ELF-1 (cell line): ENCODE measurements at places on chromosomes 11 and 22.

GRCh38 chr11:101717619-101718018 lies 133.8 kb upstream of the TRPC6 start:
- no peak for DNase-seq

GRCh38 chr22:23404689-23405365 lies 175.3 kb downstream of the IGLL1 start:
- peak; percentile 76 for DNase-seq

- peak; percentile 70 for DNase-seq
Observed at GRCh38 chr22:39622881-39623367, 52.4 kb downstream of the CACNA1I start.

GRCh38 chr11:105986554-105986953 lies 35.5 kb downstream of the MSANTD4 start:
- DNase-seq, result no peak

GRCh38 chr22:44811141-44811540 lies 58.8 kb downstream of the ARHGAP8 start:
- no peak for DNase-seq

DNA sequence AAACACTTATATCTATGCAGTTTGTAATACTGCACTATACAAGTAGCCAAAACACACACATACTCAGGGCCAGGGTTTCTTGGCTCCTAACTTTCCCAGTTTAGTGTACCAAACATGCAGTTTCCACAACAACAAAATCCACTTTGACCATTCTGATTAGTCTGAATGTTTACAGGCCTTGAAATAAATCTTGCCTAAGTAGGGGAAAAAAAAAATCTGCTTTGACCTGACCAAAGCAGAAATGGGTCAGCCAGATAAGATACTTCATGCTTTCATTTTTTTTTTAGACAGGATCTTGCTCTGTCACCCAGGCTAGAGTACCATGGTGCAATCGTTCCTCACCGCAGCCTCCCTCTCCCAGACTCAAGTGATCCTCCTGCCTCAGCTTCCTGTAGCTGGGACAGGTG lies 10.1 kb downstream of the PRR14L start:
- DNase-seq, result no peak

- DNase-seq, result no peak
Observed at GRCh38 chr22:50056214-50056972, 1.7 kb downstream of the TTLL8 start.

DNA sequence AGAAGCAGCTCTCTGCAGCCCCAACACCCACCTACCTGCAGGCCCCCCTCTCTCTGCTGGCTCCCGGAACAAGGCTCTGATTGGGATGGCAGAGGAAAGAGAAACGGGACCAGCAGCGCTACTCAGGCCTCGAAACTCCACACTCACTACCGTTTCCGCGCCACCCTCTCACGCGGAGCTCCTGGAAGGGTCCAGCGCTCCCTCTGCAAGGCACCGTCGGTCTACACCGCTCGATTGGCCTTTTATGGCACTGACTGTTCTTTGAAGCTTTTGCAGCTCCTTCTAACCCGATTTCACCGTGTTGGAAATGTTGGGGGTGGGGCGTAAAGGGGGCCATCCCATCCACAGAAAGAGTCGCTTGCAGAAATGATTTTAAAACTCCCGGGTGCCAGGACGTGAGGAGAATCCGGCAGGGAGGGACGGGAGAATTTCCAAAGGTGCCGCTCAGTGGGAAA lies 323 bp upstream of the PANX1 start:
- DNase-seq, result no peak

DNA sequence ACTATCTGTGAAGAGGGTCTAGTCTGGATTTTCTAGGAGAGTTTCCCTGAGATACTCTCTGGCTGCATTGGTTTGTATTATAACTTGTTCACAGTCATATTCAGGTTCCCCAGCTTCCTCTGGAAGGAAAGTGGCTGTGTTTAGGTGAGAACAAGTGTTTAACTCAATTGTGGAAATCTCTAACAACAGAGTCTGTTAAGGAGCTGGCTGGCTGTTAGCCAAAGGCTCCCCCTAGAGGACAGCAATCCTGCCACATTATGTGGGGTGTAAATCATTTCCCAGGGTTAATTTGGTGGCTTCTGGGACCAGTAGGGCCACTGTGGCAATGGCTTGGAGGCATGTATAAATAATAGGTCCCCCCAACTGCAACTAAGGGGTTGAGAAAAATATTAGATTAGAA lies 18.4 kb downstream of the MS4A6E start:
- DNase-seq, result no peak

DNA sequence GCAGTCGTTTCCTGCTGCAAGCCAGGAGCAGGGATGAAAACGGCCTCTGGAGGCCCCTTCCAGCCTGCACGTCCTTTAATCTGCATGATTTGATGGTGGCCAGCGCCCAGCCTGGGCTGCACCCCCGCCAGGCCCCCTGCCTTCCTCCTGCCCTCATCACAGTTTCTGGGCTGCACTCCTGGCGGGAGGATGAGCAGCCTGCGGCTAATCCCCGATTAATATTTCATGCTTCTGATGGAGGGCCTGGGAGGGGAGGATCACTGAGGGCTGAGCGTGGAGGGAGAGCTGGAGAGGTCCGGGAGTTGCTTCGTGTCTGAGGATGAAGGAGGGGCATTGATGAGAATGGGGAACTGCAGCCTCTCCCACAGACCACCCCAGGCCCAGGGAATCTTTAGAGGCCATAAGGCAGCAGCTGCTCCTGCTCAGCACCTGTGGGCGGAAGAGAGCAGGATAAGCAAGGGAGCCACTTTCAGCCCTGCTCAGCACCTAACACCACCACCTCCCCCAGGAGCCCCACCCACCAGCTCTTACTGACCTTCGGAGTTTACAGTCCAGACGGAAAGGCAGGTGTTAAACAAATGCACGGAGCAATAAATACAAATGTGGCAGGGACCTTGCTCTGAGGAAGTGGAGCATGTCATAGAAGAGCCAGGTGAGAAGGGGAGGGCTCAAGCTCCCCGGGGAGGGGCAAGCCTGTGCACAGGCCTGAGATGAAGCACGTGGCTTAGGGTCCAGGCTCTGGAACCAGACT lies 135.0 kb upstream of the NECTIN1 start:
- DNase-seq, result no peak

DNA sequence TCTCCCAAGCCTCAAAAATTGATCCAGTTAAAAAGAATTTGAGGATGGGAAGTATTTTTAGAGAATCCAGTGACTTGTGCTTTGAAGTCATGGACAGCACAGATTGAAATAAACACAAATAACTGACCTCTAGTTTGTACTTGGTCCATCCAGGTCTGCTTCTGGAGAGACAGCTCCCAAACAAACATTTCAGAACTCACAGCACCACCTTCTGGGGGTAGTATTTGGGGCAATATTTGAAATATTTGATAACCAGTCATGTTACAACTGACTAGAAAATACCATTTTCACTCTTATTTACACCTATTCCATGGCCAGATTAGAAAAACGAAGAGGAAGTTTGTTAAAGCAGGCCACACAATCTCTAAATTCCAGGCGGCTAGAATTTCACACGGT lies 56.2 kb downstream of the CTSC start:
- no peak for DNase-seq

GRCh38 chr11:12176410-12176809 lies 66.0 kb downstream of the MICAL2 start:
- DNase-seq, result no peak

GRCh38 chr11:75735181-75735845 lies 17.7 kb downstream of the MOGAT2 start:
- DNase-seq, result no peak

DNA sequence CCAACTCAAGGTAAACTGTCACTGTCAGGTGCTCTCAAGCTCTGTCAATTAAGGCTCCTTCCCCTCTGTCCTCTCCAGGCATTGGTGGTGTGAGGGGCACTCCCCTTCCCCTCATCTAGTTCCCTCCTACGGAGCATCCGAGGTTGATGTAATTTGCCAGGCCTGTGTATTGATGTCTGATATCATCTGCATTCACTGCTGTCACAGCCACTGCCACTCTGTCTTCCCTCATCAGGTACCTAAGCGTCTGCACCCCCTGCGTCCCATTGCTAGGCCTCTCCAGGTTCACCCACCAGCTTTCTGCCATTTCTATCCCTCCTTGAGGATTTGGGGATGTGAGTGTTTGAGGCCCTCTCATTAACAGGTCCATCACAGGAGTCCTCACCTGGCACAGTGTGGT lies 50.0 kb upstream of the SYT13 start:
- DNase-seq, result no peak

DNA sequence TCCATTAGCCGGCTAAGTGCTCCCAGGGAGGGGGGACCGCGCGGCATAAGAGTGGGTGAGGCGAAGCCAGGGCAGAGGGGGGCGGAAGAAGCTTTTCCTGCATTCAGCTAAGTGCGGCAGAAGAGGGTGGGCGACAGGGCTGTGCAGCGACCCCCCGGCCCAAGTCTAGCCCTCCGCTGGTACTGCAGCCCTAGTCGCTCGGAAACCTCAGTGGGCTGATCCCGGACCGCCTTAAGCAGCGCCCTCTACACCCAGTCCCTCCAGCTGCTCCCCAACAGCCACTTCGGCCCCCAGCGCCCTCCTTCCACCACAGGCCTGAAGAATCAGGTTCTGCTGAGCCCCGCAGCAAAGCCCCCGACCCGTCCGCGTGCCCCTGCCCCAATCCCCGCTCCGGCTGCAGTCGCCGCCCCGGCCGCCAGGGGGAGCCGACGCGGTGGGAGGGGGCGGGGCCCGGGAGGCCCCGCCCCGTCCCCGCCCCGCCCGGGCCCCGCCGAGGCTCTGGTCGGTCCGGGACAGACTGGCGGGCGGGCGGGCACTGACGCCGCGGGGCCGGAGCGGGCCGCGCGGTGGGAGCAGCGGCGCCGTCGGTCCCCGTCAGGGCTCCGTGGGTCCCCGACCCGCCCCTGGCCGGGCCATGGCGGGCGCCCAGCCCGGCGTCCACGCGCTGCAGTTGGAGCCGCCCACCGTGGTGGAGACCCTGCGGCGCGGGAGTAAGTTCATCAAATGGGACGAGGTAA lies at the start of gene PLCB3:
Gene PLCB3 (plus strand): TSS at position 515 of the 737 bp plus-strand sequence. CDS start 120 bp downstream, at position 635.
- DNase-seq, result peak; percentile 63

DNA sequence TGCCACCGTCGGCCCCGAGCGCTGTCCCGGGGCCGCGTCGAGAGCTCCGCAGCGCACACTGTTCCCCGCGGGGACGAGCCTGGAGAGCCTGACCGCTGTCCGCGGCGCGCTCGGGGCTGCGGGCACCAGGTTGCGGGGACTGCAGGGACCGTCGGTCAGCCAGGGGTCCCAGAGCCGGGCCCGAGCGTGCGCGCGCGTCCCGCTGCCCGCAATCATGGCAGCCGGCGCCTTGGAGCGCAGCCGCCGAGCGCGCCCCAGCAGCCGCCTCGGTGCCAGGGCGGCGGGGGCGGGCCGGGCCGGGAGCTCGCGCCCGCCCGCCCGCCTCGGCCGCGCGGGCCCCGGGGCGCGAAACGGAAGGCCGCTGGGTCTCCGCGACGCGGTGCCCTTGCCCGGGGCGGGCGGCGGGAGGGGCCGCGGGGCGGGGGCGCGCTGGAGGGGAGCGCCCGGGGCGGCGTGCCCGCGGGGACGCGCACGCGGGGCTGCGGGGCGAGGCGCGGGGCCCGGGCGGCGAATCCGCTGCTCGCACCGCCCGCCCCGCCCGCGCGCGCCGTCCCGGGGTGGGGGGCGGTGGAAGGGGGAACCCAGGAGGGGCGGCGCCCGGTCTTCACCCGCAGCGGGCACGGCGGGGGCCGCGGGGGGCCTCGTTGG lies 79.4 kb upstream of the PPARA start:
- no peak for DNase-seq

GRCh38 chr11:61369372-61370348 lies 7.5 kb downstream of the TMEM138 start:
- no peak for DNase-seq

DNA sequence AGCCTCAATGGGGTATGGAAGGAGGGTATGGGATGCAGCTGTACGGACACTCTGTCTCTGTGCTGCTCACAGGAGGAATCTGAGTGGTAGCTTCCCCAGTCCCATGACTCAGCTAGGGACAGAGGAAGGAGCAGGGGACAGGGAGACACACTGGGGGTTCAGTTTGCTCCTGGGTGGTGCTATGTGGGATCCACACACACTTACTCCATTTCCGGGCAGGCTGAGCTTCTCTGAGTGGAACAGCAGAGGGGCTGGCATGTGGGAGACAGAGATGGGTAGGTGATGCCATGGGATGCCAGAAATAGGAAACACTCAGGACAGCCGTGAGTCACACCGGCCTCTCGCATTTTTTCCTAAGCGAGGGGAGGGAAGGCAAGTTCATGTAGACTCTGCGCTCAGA lies 59.2 kb upstream of the KIRREL3 start:
- DNase-seq, result no peak

DNA sequence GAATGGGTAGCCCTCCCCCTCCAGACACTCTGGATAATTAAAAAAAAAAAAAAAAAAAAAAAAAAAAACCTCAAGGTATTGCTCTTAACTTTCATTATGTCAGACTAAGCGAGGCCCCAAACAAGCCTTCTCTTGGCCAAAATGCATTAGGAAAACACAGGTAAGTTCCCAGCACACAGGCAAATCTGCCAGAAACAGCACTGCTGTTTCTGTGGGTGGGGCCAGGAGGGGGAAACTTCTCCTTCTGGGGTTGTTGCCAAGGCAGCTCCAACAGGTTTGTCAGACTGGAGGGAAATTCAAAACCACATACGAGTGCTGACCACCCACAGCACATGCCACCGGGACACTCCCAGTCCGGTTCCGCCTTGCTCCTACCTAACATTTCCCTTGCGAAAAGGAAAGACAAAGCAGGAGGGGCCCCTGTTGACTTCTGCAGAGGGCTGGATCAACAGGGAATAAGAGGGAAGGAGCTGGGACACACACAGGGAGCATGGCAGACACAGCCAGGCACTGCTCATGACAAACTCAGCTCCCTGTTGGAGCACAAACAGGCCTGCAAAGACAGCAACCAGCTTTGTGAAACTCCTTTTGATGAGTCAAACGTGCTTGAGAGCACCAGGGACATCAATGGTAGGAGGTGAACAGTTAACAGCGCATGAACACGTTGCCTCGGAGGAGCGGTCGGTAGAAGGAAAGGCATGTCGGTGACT lies 55.0 kb downstream of the MYH9 start:
- DNase-seq, result peak; percentile 88

- DNase-seq, result no peak
Observed at GRCh38 chr11:95568281-95568680, 221.3 kb downstream of the FAM76B start.

DNA sequence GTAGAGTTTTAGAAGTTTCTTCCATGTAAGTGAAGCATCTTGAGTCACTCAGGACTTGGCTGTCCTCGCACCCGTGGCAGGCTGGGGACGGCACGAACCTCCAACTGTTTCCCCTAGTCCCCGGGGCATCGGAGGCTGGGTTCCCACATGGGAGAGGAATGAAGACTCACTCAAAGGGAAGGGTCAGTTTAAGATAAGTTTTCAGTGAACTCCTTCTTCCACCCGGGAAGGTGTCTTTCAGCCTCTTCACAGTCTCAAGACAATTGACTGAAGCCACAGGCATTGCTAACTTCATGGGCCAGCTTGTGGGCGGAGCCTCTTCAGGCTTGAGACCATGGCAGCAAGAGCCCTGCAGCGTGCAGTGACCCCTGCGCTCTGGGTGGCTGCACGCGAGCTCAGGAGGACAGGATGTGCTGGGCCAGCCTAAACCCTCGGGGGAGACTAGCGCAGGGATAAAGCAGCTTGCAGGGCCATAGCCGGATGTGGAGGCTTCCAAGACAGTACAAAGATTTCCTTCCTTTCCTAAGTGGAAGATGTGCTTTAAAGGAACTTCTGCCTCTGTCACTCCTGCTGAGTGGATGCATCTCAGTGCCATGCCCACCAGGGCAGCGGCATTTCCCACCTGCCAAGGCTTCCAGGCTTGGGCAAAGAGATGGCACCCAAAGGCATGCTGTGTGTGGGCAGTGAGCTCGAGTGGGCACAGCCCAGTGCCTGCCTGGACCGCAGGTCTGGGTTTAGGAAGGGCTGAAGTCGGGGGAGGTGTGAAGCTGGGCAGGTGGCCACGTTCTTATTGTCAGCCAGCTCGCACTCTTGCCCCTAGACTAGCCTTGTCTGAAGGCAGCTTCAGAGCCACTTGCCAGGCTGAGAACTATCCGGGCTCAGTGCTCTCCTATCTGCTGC lies 32.9 kb downstream of the PPIL2 start:
- peak; percentile 35 for DNase-seq
